ENCODE measurements at places on chromosomes 3 and 15.

DNA sequence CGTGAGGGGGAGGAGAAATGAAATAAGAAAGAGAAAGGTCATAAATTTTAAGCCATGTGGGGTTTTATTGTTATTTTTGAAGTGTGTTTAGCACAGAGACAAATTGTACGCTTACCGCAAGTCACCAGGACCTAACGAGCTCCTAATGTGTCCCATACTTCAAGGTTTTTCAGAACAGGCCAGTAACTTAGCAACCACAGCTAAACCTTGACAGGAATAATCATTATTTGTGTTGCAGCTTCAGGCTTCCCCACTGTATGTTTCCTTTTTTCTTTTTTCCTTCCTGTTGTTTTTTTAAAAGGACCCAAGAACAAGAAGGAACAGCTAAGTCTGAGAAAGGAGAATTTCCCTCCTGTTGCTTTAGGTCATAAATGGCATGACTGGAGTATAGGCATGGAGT is 160.8 kb downstream of the TUSC7 start:
- DNase-seq = no peak

- no peak for DNase-seq
Measured at GRCh38 chr3:31704591-31705179, 172.0 kb downstream of the STT3B start.

DNA sequence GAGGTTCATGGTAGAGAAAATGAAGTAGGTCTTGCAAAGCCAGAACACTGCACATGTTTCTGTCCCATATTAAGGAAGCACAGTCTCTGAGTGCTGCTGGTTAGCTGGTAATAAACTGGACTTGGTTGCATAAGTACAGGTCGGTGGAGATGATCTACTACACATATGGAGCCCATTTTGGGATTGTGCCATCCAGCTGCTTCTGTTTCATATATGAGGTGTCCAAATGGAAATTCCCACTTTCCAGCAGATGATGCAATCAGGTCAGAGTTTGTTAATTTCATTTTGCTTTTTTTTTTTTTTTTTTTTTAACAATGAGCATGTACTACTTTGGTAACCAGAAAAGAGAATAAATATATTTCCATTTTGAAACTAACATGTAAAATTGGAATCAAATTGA is 122.6 kb downstream of the SATB1 start:
- DNase-seq = no peak

GRCh38 chr15:63231206-63231605 is 41.8 kb downstream of the RAB8B start:
- DNase-seq = no peak

- no peak for DNase-seq
Measured at GRCh38 chr15:44441095-44441501, 13.7 kb downstream of the CTDSPL2 start.

DNA sequence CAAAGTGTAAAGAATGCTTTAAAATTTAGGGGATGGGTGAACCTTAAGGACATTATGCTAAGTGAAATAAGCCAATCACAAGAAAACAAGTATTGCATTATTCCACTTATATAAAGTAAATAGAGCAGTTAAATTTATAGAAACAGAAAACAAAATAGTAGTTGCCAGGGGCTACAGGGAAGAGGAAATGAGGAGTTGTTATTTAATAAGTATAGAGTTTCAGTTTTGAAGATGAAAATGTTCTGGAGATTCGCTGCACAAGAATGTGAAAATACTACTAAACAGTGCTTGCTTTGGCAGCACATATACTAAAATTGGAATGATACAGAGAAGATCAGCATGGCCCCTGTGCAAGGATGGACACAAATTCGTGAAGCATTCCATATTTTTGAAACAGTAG is 32.0 kb downstream of the DNAH12 start:
- no peak for DNase-seq

DNA sequence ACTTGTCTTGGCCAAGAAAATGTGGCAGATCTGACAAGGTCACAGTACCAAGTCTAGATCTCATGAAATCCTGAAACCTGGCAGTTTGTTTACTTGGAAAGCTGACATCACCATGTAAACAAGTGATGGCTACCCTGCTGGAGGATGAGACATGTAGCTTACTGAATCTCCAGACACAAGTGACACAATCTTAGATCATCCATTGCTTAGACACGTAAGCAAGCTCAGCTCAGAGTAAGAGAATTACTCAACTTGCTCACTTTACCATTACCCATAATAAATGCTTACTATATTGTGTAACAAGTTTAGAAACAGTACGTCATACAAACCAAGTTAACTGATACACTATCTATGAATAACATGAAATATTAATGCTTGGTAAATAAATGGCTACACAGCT is 263.8 kb downstream of the TBC1D5 start:
- DNase-seq = no peak

DNA sequence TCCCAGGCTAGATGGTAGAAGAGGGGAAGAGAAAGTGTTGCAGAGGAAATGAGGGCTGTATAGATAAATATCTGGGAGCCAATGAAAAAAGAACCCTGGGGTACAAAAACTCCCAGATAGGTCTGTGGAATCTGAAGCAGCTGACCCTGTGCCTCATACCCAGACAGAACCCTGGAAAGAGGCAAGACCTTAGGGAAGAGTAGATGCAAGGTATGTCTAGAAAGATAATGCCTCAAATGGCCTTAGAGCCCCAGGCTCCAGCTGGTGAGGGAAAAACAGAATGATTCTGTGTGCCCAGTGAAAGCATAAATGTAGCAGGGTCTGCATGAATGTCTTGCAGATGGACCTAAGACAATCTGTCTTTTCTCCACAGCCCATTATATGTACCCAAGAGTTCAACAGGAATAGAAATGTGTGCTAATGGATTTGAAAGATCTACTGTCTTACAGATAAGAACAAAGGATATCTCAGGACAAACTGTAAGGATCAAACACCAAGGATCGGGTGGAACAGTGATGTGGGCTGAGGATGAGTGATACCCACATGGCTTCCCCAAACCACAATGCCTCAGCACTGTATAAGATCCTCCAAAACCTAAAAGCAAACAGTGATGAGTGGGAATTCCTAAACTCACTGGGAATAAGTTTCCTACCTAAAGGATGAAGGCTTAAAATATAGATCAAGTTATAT is 58.8 kb downstream of the NCEH1 start:
- DNase-seq = no peak

DNA sequence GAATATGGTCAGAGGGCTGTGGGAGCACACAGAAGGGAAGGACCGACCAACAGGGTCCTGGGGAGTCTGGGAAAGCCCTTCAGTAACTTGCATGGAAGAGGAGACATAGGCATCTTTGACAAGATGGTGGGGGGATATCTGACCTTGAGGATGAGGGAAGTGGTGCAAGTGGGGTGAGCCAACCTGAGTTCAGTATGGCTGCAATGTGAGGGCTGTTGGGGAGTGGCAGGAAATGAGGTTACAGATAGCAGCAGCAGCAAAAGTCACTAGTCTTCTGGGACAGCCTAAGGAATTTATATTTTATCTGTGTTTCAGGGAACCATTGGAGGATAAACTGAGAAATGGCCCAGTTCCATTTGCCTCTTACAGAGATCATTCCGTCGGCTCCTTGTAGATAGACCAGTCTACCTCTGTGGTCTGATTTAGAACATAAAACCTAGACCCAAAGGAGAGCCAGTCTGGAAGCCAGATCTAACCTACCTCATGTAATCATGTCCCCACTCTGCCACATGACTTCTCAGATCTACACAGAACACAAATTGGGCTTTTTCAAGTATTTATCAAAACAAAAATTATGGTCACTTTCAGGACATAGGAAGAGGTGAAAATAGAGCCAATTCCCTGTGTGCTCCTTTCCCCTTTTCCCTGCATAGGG is 75.6 kb downstream of the ST6GAL1 start:
- DNase-seq = no peak

DNA sequence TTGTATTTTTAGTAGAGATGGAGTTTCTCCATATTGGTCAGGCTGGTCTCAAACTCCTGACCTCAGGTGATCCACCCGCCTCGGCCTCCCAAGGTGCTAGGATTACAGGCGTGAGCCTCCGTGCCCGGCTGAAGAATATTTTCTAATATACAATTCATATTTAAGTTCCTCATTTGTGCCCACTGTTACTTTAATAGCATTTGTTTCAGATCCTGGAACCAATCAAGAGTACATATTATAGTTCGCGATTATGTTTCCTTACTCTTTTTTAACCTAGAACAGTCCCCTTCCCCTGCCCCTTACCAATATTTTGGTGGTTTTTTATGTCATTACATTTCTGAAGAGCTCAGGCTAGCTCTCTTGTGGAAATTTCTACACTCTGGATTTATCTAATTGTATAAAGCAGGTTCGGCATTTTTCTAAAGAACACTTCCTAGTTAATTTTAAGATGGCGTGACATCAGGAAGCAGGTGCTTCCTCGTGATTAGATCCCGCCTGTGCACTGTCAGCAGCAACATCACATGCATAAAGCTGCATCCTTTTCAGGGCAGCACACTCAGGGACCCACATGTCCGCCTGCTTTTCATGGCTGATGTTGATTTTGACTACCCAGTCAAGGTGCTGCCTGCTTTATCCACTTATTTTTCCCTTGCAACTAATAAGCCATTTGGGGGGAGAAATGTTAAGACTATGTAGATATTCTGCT is 88.7 kb upstream of the EPHB3 start:
- no peak for DNase-seq

DNA sequence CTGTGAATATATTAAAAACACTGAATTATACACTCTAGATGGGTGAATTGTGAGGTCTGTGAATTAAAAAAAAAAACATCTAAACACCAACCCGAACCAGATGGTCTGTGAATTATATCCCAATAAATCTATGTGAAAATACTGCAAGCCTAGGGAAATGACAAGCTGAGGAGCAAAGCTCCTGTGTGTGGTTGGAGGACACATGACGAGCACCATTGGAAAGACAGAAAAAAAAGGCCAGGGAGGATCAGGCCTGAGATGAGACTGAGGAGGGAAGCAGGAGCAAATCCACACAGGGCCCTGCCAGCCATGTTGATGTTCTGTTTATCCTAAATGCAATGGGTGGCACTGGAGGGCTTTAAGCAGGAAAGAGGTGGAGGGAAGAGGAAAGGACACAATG is 200.0 kb downstream of the RORA start:
- DNase-seq = no peak

- DNase-seq = no peak
Measured at GRCh38 chr3:46127503-46127902, 80.6 kb downstream of the CCR1 start.

DNA sequence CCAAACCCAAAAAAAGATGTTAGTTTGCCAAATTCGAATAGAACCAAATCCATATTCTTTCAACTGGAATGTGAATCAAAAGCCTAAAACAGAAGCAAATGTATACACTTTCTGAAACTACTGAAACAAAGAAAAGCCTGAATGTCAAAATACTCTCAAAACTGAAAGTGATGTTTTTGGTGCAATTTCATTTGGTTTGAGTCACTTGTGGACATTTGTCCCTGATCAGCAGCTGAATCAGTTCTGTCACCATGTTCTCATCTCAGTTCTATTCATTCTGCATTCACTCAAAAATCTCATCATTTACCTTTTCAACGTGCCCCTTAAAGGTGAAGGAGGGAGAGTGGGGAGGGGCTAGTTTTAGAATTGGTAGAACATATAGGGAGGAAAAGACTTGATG is 266.8 kb downstream of the ABHD5 start:
- no peak for DNase-seq

DNA sequence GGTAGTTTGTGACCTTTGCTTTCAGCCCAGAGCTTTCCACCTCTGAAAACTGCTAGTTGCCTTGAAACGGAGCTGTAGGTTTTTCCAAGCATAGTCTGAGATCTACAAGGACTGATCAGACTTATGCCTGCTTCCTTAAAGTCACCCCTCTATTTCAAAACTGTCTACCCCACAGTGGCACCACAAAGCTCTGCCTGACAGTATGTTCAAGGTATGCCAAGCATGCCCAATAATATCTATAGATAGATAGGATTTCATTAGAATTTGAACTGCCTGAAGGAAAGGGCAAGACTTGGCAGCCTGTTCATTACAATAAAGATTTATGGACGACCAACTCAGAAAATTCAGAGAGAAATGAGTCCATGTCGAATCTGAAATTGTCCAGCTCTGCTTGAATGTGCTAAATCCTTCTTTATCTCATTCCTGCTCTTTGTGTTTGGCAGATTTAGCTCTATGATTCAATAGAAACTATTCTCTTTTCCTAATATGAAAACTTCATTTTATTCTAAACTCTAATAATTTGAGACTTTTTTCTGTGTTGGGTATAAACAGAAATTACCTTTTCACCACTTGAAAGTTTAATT is 227.6 kb upstream of the TBC1D5 start:
- DNase-seq = no peak

- DNase-seq = no peak
Measured at GRCh38 chr3:134802428-134803050, 7.5 kb downstream of the EPHB1 start.

GRCh38 chr3:198032039-198032936 is 72.3 kb downstream of the LMLN start:
- no peak for DNase-seq

DNA sequence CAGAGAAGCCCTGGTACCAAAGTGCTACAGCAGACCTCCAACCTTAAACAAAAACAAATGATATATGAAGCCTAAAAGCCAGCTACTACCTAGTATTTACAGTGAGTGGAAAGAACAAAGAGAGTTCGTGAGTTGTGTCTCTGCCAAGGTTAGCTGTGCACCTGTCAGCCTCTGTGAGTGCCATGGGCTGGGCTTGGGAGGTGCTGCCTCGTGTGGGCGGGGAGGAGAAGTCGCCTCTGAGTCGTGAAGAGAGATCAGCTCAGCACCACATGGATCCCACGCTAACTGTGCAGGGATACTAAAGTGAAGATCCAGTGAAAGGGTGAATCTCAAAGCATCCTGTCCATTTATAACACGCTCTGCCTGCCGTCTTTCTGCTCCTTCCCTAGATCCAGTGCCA is 101.9 kb downstream of the CHDH start:
- DNase-seq = no peak

GRCh38 chr15:68207176-68207935 is 2.2 kb upstream of the CALML4 start:
- DNase-seq = no peak

- DNase-seq = peak; percentile 32
Measured at GRCh38 chr3:143120716-143121240, 1.2 kb downstream of the CHST2 start.

- DNase-seq = no peak
Measured at GRCh38 chr3:101099791-101100190, 106.6 kb upstream of the ABI3BP start.

DNA sequence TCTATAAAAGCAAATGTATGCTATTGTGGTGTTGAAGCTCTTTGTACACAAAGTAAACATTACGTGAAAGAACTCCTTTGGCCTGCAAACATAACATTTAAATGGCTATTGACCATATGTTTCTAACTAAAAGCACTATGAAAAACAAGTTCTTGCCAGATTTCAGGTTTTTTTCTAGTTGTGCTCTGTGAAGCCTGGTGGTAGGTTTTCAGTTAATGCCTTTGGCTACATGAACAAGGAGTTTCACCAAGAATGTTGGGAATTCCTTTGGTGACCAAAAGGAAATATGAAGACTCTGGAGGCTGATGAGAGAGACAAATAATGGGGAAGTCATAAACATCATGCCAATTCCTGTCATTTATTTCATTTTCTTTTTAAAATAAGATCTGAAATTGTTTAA is 66.0 kb downstream of the RBMS3 start:
- no peak for DNase-seq

GRCh38 chr3:127408684-127409420 is 121.0 kb upstream of the PRR20G start:
- no peak for DNase-seq
